Skin of body (tissue), 3 donors: ENCODE measurements at places on chromosomes 7 and 10. TPM values are rescaled to one million over a fixed set of nuclear protein-coding genes. Genes with fewer than 3 reads are reported as not detected.

The C7orf33 gene
- not detected for total RNA-seq

DNA sequence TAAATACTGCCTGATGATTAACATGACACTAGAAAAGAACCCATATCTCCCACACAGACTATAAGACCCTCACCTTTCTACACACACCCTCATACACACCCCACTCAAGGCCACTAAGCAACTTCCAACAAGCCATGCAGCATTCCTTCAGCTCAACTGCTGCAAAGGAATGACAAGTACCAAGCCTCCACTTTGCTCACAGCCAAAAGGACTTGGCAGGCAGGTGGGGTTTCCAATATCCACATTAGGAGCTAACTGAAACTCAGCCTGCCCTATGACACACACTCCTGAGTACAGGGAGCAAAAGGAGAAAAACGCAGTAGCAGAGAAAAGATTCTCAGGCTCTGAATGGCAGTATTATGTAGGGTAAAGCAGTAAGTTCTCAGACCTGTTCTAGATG lies 13.4 kb downstream of the USP54 start:
- no peak for DNase-seq

DNA sequence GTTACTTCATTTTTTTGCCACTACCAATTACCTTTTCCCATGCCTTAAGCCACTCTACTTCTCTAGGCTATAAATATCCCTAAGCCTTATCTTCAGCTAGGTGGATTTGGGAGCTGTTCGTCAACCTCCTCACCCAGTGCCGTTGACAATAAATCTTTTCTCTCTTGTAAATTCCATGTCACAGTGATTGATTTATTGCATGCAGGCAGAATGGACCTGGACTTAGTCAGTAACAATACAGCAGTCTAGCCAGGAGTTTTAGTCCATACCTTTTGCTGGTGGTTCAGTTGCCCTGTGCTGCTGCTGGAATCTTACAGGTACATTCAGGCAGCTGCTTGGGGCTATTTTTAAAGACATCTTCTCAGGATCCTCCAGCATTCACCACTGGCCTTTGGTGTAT lies 350.5 kb upstream of the NRG3 start:
- DNase-seq, result no peak

The LIPK gene
- 10.6 TPM for total RNA-seq

DNA sequence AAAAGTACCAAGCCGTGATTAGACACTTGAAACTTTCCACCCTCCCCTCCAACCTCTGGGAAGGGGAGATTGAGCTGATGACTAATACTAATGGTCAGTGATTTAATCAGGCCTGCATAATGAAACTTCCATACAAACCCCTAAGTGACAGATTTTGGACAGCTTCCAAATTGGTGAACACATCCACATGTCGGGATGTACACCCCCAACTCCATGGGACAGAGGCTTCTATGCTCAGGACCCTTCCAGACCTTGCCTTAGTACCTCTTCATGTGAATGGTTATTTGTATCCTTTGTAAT lies 4.8 kb downstream of the NUB1 start:
- no peak for DNase-seq

The SEPTIN14 gene
- not detected for total RNA-seq

DNA sequence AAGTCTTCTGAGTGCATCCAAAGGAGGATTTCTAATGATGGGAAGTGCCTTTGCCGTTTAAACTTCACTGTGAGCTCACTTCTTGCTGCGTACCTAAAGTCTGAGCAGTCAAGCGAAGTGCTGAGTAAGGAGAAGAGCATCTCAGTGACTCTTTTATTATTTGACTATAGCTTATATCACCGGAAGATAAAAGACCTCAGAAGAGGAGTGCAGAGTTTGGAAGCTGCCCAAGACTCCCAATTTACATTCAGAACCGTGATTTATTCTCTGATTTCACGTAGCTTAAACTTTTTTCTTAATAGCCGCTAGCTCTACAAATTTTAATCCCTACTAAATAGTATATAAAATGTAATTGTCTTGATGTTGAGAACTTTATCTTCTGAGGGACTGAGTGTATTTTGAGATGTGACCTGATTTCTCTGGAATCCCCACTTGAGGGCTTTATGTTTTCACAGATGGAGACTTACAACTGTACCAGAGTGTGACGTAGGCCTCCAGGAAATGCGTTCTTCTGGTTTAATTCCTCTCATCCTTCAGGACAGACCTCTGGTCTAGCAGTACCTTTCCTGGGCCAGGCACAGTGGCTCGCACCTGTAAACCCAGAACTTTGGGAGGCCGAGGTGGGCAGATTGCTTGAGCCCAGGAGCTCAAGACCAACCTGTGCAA lies 51.1 kb downstream of the CAMK1D start:
- DNase-seq, result peak; percentile 14

The RPEL1 gene
- not detected for total RNA-seq

The GPR15LG gene
- total RNA-seq, result 2.1 TPM

DNA sequence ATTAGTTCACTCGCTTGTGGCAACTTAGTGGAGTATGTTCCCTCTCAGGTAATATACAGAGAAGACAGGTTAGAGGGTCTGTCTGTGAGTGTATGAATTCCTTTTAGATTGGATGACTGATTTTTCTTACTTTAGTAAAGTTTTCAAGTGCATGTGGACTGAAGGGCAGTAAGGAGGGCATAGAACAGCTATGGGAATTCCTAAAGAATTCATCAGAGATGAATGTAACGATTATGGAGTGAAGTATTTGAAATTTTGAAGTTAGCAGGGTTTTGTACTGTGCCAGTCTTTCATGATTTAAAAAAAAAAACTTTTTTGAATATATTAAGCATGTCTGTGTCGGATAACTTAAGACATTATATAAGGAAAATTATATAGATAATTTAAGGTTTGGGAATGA lies 15.5 kb downstream of the MAPK8 start:
- no peak for DNase-seq
